ENCODE measurements at places on chromosomes 16 and 17. TPM values are rescaled to one million over a fixed set of nuclear protein-coding genes. Genes with fewer than 3 reads are reported as not detected.

- no peaks in the 10 kb centered on the region for H3K27me3 ChIP-seq
- no peaks in the 10 kb centered on the region for H3K4me1 ChIP-seq
- H3K27ac ChIP-seq: no peak overlapping the region
Measured at GRCh38 chr17:80359422-80360110, 55.4 kb upstream of the ENDOV start.

GRCh38 chr16:85353839-85354685 is 241.8 kb upstream of the CIBAR2 start:
- H3K36me3 ChIP-seq: no peaks in the 10 kb centered on the region
- no peak overlapping the region for H3K4me3 ChIP-seq
- H3K4me1 ChIP-seq: peaks cover 27% of the 10 kb centered on the region

DNA sequence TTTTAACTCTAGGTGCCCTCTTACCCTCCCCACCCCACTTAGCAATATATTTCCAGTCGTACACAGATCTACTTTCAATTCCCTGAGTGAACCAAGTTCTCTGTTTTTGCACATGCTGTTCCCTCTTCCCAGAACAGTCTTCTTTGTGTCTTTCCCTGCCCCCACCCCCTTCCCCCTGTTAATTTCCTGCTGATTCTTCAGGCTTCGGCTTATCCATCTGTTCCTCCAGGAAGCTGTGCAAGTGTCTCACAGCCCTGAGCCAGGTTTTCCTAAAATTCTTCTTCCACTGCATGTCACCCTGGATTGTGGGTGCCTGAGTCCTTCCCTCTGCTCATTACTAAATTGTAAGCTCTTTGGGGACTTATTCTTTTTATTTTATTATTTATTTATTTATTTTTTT is 12.4 kb upstream of the SPOP start:
- H3K4me3 ChIP-seq: no peak overlapping the region
- peaks cover 13% of the 10 kb centered on the region for H3K27me3 ChIP-seq
- DNase-seq: no peak
- H3K36me3 ChIP-seq: no peaks in the 10 kb centered on the region

Gene DNAH3
- total RNA-seq: 0.07 TPM

- H3K27me3 ChIP-seq: peaks cover 44% of the 10 kb centered on the region
- H3K4me1 ChIP-seq: peaks cover 66% of the 10 kb centered on the region
- DNase-seq: no peak
- no peak overlapping the region for H3K4me3 ChIP-seq
- no peaks in the 10 kb centered on the region for H3K36me3 ChIP-seq
- no peak overlapping the region for H3K27ac ChIP-seq
Measured at GRCh38 chr17:49490276-49490675, 4.8 kb upstream of the NGFR start.

Gene NAT9
- 67.7 TPM for total RNA-seq

DNA sequence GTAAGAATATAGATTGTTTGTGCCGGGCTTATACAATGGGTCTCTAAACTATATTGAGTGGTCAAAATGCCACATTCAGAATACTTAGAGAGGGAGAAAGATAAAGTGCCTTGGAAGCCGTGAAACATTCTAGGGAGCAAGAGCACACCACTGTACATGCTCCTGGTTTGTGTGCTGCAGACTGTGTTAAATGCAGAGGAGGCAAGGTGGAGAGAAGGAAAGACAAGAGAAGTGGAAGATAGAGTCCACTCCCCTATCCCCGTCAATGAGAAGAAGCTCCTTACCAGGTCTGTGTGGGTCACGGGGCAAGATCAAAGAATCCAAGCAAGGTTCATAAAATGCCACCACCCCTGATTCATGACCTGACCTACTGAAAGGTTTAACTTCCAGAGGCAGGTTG is 267.1 kb upstream of the TBX2 start:
- H3K36me3 ChIP-seq: no peaks in the 10 kb centered on the region
- H3K4me1 ChIP-seq: peaks cover 15% of the 10 kb centered on the region
- H3K27ac ChIP-seq: no peak overlapping the region
- no peaks in the 10 kb centered on the region for H3K27me3 ChIP-seq
- DNase-seq: no peak

GRCh38 chr17:29569245-29569950 is 897 bp downstream of the TP53I13 start:
- DNase-seq: no peak
- H3K36me3 ChIP-seq: no peaks in the 10 kb centered on the region
- peaks cover 35% of the 10 kb centered on the region for H3K27me3 ChIP-seq

Gene TXNL4B
- 11.8 TPM for total RNA-seq

Gene NAA38
- total RNA-seq: 87.2 TPM

Gene TMEM238L
- not detected for total RNA-seq

DNA sequence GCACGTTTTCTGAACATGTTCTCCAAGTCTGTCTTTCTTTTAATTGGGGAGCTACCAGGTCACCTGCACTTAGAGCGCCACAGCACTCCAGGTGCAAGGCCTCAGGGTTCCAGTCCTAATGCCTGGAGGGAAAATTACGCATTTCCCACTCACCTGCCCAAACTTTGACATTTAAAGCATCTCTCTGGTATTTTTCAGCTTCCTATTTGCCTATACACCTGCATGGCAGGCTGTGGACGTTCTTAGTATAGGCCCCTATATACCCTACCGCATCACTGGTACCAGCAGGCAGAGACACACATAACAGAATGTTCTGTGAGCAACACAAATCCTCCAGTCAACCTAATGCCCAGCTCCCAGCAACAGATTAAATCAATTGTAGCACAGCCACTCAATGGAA is 213.3 kb downstream of the MRTFB start:
- H3K36me3 ChIP-seq: peaks cover 4% of the 10 kb centered on the region
- H3K4me1 ChIP-seq: peaks cover 35% of the 10 kb centered on the region
- peak overlapping the region; percentile 96 for H3K4me3 ChIP-seq
- H3K27ac ChIP-seq: no peak overlapping the region
- no peak for DNase-seq
- H3K27me3 ChIP-seq: peaks cover 27% of the 10 kb centered on the region

- H3K27me3 ChIP-seq: peaks cover 13% of the 10 kb centered on the region
- no peaks in the 10 kb centered on the region for H3K36me3 ChIP-seq
- H3K27ac ChIP-seq: no peak overlapping the region
- H3K4me3 ChIP-seq: peak overlapping the region; percentile 7
- H3K4me1 ChIP-seq: peaks cover 30% of the 10 kb centered on the region
- peak; percentile 76 for DNase-seq
Measured at GRCh38 chr17:4566785-4567184, 6.4 kb upstream of the GGT6 start.

DNA sequence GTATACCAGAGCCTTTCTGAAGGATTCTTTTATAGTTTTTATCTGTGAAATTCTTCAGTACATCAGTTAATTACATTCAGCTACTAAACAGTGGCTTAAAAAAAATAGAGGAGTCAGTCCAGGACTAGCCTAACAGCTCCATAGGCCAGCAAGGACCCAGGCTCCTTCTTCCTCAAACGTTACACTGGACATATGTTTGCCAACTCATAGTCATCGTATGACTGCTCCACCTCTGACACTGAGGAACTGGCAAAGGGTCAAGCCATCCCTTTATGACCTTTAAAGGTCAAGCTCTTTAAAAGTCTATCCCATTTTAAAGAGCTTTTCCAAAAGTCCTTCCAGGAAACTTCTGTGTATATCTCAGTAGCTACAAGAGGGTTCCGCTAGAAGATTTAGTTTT is 36.6 kb downstream of the PHLPP2 start:
- no peak overlapping the region for H3K4me3 ChIP-seq
- no peak for DNase-seq
- H3K27me3 ChIP-seq: no peaks in the 10 kb centered on the region
- no peak overlapping the region for H3K27ac ChIP-seq
- peaks cover 16% of the 10 kb centered on the region for H3K36me3 ChIP-seq

- H3K4me1 ChIP-seq: peaks cover 3% of the 10 kb centered on the region
- peaks cover 9% of the 10 kb centered on the region for H3K27me3 ChIP-seq
- H3K4me3 ChIP-seq: no peak overlapping the region
- H3K36me3 ChIP-seq: no peaks in the 10 kb centered on the region
Measured at GRCh38 chr17:6548034-6548433, 8.3 kb downstream of the PITPNM3 start.
